ENCODE measurements at places on chromosomes 7 and 10.

DNA sequence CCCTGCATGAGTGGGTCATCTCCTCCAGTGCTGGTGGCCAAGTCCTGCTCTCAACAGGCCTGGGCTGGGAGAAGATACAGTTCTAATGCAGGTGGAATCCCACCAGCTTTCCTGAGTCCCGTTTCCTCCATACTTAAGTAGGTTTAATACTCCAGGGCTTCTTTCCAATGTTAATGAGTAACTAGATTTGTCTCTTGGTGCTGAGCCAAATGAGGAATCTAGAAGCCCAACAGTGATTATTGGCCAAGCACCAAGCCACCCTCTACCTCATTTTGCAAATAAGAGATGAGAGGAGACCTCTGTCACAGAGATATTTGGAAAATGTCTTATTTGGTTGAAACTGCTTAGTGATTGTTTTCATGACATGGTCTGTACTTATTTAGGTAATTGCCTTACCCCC is 37.1 kb downstream of the STARD3NL start:
- DNase-seq, result no peak

DNA sequence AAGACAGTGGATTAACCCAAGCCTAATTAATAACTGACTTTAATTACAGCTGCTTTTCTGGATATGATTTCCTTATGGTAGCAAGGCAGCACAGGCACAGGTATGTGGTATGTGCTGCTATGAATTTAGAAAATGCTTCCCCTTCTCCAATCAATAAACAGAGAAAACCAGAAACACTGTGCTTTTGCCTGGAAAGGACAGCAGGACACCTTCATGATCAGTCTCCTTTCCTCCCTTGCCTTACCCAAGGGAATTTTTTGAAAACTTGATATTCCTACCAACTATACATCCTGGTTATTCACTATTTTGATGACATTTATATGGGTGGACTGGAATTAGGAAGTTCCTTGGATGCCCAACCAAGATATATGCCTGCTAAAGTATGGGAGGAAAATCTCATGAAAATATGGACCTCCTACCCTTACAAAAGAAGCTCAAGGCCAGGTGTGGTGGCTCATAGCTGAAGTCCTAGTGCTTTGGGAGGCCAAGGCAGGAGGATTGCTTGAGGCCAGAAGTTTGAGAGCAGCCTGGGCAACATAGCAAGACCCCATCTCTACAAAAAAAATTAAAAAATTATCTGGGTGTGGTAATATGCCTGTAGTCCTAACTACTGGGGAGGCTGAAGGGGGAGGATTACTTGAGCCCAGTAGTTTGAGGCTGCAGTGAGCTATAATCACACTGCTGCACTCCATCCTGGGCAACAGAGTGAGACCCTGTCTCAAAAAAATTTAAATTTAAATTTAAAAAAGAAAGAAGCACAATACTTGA is 106.3 kb upstream of the WAC start:
- DNase-seq, result no peak

GRCh38 chr7:2384354-2385243 is 18.8 kb upstream of the CHST12 start:
- no peak for DNase-seq

DNA sequence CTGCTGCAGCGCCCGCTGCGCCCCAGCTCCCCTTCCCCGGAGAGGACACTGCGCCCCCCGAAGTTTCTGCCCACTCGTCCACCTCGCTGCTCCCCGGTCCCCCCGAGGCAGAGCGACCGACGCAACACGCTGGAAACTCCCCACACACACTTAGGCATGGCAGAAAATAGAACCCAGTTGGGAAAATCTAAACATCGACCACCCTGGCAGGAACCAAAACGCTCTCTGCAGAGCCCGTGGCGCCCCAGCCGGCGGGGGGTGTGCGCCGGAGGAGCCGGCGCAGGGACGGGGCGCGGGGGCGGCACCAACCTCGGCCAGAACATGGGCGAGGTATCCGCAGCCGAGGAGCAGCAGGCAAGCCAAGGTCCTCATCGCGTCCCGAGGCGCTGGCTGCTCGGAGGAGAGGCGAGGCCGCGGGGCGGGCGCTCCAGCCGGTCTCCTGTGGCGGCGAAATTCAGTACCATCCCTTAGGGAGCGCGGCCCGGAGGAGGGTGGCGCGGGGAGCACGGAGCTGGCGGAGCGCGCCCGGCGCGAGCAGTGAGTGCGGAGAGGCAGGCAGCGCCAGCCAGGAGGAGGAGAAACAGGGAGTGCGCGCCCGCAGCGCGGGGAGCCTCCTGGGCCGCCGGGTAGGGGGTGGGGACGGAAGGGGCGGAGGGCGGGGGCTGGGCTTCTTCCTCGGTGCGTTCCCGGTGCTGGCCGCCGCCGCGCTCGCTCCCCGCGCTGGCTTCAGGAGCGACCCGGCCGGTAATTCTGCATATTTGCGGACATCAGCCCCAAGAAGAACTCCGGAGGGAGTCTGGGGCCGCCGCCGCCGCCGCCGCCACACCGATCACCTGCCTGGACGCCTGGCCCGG is 789 bp downstream of the PDGFA start:
- no peak for DNase-seq

DNA sequence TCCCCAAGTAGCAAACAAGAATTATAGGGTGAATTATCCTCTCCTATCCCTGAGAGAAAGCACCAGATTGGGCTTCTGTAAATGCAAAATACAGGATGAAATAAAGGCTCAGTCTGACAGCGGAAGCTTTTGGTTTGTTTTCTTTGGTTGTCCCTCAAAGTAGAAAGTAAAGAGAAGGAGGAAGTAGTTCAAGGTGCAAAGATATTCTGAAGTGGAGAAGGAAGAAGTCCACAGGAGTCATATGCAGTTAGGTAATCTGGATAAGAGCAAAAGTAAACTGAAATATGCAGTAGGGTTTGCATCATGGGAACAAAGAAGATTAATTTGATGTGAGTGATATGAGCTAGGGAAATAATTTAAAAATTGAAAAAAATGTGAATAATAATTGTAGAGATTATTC is 1071.9 kb downstream of the CNTNAP2 start:
- DNase-seq, result no peak

DNA sequence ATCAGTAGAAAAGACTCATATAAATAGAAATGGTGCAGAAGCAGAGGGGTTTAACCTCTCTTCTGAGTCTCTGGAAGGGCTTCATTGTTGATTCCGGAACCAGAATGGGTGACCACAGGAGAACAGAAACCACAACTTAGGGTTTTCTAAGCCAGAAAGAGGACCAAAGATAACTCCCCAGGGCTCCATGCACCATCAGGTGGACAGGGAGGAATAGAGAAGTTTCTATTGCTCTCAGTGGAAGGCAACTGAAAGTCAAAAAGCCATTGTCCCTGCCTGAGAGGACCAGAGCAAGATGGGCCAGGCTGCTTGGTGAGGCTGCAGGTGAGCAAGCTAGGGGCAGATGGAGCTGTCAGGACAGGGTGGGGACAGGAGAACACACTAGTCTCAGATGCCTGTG is 14.6 kb upstream of the NPS start:
- no peak for DNase-seq

GRCh38 chr10:51532044-51532443 is 167.4 kb downstream of the CSTF2T start:
- no peak for DNase-seq

DNA sequence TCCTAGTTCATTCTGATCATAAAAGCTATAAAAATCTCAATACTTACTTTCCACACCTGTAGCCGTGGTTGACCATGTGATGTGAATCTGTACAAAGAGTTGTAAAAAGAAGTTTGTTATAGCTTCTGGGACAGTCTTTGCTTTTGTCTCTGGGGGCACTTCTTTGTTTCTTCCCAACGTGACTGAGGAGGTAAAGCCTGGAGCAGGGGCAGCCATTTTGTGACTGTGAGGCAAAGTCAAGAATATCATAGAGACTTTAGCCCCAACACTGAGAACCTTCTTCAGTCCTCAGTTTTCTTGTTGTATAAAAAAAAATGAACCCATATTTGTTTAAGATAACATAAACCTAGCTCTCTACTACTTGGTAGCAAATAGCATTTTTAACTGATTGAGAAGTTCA is 29.4 kb upstream of the LYZL1 start:
- DNase-seq, result no peak

DNA sequence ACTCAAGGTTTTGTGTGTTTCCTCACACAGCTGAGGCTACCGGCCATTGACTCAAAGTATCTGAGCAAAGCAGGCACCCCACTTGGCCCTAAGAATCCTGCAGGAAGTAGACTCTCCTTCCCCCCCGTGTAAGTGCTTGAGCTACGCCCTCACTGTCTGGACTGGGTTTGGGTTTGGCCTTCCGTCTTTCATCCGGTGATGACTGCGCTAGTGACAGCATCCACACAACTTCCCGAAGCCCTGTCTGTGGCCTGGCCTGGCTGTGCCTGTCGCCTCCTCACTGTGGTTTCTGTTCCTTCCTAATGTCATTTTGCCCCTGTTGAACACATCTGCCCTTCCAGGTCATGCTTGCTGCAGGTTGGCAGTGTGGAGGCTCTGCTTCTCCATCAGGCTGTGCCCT is 14.5 kb downstream of the C7orf57 start:
- no peak for DNase-seq

GRCh38 chr10:36638462-36639155 is 486.8 kb upstream of the ANKRD30A start:
- no peak for DNase-seq

DNA sequence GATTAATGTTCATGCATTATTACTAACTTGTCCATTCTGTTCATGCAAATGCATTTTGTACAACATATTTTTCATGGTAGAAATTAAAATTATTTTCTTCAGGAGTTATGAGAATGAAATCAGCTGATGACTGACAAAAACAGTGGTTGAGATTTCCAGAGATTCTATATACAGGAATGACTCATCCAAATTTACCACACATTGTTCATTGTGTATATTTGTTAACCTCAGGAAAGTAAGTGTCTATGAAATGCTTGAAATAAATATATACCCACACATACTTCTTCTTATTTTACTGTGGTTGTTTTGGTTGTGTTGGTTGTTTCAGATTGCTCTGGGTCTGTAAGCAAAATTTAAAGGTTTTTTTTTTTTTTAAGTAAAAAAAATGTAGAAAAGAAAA is 108.1 kb upstream of the SP8 start:
- DNase-seq, result no peak

GRCh38 chr7:130420943-130421578 is 19.8 kb downstream of the CEP41 start:
- DNase-seq, result no peak

DNA sequence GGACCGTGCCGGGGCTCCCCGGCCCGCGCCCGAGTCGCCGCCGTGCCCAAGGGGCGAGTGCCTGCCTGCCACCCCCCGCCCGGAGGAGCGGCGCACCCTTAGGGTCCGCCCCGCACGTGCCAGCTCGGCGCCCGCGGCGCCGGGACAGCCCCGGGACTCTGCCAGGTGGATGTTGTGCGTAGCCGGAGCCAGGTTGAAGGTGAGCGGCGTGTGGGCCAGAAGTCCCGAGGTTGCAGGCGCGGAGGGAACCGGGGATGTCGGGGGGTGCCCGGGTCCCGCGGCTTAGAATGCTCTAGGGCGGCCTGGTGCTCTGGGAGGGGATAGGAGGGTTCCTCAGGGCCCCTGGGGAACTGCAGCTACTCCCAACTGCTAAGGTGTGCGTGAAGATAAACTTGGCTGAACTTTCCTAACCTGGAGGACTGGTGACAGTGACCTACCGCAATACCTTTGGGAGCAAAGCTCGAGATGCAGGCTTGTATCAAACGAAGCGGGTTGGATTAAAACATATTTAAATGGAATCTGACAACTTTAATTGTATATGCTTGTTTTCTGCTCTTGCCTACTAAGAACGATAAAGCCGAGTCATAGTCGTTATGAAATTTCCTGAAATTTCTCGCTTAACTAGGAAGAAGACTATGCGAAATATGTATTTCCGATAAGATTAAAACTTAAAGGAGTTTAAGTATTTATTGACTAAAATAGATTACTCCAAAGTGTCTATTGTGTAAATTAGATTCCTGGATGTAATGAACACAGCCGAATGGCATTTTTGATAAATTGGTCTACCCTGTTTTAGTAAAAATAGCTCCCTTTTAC is at the start of gene CUX1:
Gene CUX1 (plus strand): TSS at position 156 of the 816 bp plus-strand sequence. CDS start 14 bp downstream, at position 170.
- no peak for DNase-seq

DNA sequence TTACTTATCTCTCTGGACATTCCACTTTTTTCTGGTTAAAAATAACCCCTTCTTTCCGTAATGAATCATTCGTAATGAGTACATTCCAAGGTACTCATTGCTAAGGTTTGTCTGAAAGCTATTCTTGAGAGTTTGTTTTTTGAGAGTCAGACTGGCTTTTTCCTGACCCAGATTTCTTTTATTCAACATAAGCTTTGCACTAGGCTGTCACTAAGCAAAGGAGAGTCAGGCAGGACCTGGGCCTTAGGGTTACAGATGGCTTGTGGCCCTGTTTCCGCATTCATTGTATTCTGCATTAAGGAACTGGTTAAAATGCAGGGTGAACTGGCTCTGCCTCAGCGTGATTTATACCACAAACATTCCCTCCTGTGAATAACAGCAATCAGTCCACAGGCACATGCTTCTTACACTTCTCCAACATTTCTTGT is 84.1 kb downstream of the POM121L12 start:
- DNase-seq, result no peak

DNA sequence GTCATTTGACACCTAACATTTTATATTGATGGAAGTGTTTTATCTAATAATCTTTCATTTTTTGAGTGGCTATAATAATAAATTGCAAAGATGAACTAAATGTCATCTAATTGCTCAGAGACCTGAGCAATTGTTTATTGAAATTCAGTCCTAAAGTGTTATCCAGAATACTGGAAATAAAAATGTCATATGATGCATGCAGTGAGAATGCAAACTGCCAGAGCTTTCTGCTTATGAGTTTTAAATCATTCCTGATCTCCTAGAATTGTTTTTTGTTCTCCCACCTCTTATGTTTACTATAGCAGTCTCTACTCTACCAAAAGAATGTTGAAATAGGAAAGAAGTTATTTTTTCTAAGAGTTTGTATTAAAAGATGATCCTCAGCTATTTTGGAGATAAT is 116.7 kb downstream of the FOXP2 start:
- DNase-seq, result no peak

GRCh38 chr10:132398566-132398991 is 1.6 kb downstream of the PWWP2B start:
- no peak for DNase-seq

- DNase-seq, result no peak
Measured at GRCh38 chr7:26305090-26305868, 13.6 kb downstream of the SNX10 start.

- DNase-seq, result no peak
Measured at GRCh38 chr10:100878291-100878910, 34.4 kb upstream of the SLF2 start.

DNA sequence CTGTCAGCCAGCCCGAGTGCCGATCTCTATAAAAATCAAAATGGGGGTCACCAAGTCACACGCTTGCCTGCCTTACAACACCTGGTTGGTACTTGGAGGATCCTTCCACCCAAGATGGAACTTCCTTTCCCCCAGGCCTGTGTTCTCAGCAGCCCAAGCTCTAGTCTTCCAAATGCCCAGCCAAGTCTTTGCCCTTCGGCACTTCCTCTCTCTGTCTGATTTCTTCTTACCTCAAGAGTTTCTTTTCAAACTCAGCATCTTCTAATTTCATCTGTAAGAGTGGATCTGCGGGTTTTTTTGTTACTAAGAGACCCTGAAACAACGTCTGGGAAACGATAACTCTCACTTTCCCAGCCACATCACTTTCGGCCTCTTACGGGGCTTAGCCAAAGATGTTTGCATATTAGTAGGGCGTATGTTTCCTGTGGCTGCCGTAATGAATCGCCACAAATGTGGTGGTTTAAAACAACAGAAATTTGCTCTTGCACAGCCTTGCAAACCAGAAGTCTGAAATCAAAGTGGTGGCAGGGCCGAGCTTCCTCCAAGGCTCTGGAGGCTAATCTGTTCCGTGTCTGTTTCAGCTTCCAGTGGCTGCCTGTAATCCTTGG is 219.9 kb downstream of the TCF7L2 start:
- no peak for DNase-seq

- DNase-seq, result no peak
Measured at GRCh38 chr7:27921081-27921836, 181.3 kb downstream of the TAX1BP1 start.

- DNase-seq, result no peak
Measured at GRCh38 chr10:92079003-92079402, 155.4 kb downstream of the BTAF1 start.

All from stimulated activated CD4-positive, alpha-beta T cell treated with anti-CD3 and anti-CD28 coated beads, Interleukin-1b, Interleukin-23, amount 100 ng/mL, for 1 hour (primary cell).